ENCODE measurements at places on chromosomes 13 and 19.

GRCh38 chr13:87676254-87677042 is 5.3 kb downstream of the SLITRK5 start:
- no peak for DNase-seq

DNA sequence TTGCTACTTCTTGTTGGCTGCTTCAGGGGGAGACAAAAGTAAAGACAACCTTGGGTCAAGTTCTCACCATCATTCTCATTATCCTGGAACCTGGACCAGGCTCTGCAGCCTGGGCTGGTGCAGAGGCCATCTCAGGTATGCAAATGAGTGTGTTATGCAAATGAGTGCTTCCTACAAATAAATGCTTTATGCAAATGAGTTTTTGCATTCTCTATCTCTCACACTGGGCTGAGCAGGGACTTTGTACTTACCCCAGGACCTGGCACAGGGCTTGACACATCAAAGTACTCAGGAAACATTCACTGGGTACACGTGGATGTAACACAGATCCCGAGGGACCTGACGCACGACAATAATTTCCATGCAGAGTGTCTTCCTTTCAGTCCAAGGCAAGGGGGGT is 103.0 kb downstream of the DNAJC15 start:
- DNase-seq, result no peak

GRCh38 chr13:43757266-43757665 is 29.5 kb downstream of the ENOX1 start:
- DNase-seq, result no peak

DNA sequence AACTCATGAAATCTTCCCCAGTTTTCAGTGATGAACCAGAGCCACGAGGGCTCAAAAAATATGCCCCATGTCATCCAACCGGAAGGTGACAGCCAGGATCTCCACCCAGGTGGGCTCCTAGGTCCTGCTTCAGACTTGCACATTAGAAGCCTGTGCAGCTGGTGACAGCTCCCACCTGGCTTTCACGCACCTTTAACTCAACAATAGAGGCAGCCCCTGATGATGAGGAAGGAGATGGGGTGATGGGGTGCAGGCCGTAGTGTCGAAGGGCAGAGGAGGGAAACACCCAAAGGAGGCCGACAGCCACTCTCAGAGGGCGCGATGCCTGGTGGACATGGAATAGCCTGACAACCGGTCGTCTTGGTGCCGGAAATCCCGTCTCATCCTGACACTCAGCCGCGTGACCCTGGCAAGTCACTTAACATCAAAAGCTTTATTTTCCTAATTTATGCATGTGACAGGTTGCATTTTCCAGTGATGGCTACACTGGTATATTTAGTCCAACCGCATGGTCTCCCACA is 118.0 kb downstream of the SOX1 start:
- DNase-seq, result no peak

- no peak for DNase-seq
Observed at GRCh38 chr13:74210693-74211393, 76.6 kb upstream of the KLF12 start.

- no peak for DNase-seq
Observed at GRCh38 chr19:1163934-1164683, 10.0 kb downstream of the SBNO2 start.

DNA sequence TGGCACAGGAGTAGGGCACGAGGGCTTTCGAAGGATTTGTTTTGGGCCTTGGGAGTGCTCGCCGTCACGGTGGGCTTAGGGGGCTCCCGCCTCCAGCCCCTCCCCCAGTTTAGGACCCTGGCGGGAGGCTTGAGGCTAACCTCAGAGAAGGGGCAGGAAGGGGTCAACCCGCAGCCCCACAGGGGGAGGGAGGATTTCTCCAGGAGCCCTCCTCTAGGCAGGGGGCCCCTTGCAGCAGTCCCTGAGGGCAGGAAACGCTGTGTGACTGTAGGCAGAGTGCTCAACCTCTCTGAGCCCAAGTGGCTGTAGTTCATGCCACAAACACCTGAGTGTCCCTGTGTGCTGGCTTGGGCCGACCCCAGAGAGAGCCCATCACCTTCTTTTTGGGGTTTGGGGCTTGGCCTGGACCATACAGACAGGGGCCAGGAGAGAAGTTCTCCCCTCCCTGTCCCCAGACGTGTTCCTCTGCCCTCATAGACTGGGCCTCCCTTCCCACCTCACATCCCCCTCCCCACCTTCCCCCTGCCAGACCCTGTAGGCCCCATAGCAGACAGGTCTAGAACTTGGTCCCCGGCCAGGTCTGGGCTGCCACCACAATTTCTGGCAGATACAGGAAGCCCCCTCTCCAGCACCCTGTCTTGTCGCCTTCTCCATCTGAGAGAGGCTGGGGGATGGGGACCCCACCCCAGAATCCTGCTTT is 8.1 kb downstream of the ISYNA1 start:
- DNase-seq, result no peak

DNA sequence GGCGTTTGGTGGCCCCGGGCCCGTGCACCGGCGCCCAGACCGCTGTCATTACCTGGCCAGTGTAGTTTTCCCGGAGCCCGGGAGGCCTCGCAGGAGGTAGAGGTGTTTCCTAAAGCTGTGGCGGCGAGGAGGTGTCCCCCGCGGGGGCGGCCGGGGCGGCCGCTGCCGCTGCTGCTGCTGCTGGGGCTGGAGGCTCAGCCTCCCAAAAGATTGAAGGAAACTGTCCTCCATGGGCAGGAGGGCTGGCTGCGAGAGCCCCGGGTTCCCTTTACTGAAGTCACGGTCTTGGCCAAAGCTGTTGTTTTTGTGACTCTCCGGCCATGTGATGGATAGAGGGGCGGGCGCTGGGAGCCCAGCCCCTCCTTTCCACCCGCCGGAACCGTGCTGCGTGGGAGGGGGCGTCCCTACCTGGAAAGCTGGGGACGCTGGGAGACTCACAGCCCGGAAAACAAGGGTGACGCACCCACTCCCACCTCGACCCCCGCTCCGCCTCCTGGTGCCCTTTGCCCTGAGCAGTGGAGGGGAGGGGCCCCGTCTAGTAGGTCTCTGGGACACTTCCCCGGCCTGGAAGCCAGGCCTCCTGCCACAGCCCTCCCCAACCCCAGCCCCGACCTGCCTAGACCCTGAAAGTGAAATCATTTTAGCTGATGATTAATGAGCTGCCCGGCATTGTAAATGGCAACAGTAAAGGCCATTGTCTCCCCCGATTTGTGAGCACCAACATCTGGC is at the start of gene N4BP2L1:
N4BP2L1 (minus strand) TSS at position 279 of the 729 bp plus-strand sequence; CDS start at position 231, 48 bp downstream.
- DNase-seq, result peak; percentile 75

- DNase-seq, result no peak
Observed at GRCh38 chr13:51811046-51811445, 7.1 kb upstream of the DHRS12 start.

- DNase-seq, result no peak
Observed at GRCh38 chr19:13993590-13994300, 12.4 kb downstream of the RFX1 start.

DNA sequence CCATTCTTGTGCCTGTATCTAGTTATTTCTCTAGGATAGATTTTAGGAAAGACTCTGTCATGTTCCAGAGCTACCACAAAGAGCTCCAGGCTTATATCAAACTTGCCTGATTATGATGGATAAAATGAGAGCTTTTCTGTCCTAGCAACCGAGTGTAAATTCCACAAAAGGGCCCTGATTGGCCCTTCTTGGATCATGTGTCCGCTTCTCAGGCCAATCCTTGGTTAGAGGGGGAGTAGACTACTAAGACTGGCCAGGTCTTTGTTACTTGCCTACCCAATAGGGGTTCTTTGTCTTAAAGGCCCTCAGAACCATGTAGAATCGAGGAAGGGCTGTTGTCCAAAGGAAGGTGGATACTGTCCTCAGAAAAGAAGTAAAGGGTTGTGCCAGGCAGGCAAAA is 2.4 kb downstream of the DHX34 start:
- DNase-seq, result no peak

DNA sequence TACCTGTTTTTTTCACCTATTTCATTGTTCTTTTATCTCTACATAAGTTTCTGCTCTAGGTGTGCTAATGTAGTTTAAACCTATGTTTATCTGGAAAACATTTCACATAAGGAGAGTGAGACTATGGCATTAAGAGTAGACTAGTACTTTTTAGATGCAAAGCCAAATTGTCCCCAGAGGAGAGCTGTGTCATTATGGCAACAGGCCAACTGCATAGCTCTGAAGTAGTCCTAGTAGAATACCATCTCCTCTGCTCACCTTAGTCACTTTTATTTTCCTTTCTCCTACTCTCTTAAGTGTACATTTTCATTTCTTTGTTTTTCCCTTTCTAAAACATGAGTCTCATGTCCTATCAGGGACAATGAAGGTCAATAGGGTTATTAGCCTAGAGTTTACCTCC is 123.1 kb downstream of the ITGBL1 start:
- no peak for DNase-seq

DNA sequence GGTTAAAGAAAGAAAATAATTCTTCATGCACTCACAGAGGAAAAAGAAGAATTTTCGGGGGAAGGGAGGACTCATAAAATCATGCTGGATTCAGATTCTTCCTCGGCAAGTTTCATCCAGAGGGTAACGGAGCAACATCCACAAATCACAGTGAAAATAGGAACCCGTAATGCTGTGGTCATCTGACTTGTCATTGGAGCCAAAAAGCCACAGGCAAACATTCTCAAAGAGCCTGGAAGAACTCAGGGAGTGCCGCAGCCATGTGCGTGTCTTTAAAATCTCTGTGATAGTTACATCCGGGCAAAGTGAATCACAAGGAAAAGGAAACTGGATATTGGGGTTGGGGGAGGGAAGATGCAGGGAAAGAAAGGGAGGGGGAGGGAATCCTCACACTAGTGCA is 33.0 kb upstream of the VSTM2B start:
- no peak for DNase-seq

- DNase-seq, result no peak
Observed at GRCh38 chr13:109698779-109699178, 87.6 kb downstream of the IRS2 start.

- no peak for DNase-seq
Observed at GRCh38 chr13:99614465-99614885, 113.2 kb downstream of the TM9SF2 start.

- DNase-seq, result peak; percentile 9
Observed at GRCh38 chr13:100673713-100674571, 653 bp downstream of the TMTC4 start.

DNA sequence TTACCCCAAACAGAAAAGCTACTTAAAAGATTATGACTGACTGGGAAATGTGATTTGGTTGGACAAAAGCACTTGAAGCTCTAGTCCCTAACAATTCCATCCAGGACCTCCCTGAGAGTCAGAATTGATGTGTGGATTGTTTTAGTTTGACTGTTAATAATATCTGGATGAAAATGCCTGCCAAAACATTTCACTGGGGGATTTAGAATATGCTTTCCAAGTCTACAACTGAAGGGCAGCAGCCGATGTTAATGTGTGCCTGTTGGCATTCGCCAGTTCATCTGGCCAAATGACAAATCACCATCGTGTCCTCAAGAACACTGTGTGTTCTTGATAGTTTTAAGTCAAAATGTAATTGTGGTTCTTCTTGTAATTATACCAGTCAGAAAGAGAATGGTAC is 76.0 kb upstream of the TSC22D1 start:
- DNase-seq, result no peak

DNA sequence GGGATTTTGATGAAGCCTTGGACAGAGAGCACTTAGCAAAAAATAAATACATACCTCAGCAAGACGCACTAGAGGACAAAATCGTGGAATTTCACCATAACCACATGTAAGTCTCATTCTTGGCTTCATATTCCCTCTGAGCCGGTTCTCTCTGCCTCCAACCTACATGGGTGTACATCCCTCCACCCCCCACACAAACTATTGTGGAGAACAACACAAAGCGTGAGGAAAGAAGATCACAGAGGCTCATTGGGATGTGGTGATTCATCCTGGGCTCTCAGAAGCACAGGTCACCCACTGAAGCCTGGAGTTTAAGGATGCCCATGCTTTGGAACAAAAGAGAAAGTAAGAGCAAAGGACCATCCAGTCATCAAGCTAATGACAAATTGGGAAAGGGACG is 192.2 kb downstream of the STK24 start:
- no peak for DNase-seq

- DNase-seq, result no peak
Observed at GRCh38 chr19:27860309-27860934, 1352.5 kb downstream of the UQCRFS1 start.

DNA sequence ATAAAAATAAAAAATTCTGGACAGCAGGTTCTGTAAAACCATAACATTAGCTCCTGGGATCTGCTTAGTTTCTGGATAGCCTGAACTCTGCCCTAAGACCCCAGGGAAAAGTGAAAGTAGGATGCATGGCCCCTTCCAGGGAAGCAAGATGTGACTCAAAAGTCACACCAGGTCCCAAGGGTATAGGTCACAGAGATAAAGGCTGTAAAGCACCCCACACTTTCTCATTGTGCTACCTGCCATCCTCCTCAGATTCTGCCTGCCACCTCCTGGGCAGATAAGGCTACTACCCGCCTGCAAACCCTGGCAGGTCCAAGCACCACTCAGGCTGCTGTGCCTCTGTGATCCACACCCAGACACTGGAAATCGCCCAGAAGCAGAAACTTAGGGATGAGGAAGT is 20.6 kb downstream of the FFAR2 start:
- peak; percentile 54 for DNase-seq

DNA sequence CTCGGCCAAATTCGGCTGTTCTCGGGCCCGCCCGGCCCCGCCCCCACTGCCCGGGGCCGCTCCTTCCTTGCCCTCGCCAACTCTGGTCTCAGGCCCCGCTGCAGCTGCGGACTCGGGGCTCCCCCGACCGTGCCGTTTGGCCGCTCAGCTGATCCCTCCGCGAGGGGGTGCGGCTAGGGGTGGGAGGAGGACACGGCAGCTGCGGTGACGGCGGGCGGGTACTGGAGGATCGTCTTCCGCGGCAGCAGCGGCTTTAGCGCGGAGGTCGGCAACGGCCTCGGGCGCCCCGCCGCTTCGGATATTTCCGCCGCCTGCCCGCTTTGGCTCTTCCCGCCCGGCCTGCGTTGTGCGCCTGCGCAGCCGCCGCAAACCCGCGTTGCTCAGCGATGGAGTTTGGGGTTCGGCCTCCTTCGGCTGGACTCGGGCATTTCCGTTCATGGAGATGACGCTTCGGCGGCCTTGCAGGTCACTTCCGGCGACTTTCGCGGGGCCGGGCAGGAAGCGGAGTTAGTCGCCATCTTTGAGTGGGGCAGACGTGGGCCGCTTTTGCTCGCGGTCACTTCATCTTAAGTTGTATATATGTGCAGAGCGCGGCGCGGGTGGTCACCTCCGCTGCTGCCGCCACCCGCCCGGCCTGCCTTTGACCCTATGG is 338 bp upstream of the UBE2M start:
- peak; percentile 100 for DNase-seq

GRCh38 chr13:24692561-24692960 is 12.4 kb downstream of the ATP12A start:
- no peak for DNase-seq

DNA sequence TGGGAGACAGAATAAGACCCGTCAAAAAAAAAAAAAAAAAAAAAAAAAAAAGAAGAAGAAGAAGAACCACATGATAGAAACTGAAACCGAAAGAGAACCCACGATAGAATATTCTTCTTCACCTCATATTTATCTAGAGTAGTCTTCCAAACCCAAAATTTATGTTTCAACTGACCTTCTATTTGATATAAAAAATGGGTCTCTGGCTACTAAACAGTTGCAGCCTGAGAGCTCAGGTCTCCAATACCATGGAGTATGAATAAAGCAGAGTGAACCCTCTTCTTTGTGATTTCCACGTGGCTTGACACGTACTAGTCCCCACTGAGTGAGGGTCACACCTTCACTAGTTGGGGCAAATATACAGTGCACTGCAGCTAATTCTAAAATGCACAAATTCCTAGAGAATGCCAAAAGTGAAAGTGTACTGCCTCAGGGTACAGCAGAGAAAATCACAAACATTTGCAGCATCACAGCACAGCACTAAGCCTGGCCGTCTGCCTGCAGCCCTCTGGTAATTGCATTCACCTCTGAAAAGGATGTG is 30.8 kb upstream of the RFC3 start:
- DNase-seq, result no peak
